Epithelial cell of umbilical artery (primary cell): ENCODE measurements at places on chromosomes 2 and 18. TPM values are rescaled to one million over a fixed set of nuclear protein-coding genes. Genes with fewer than 3 reads are reported as not detected.

CPLX4 gene
- not detected in 2 replicates for total RNA-seq

CYP27C1 gene
- not detected in 2 replicates for total RNA-seq

HOXD8 gene
- total RNA-seq: 6.2 and 7.8 TPM in 2 replicates

SNTG2 gene
- total RNA-seq: not detected in 2 replicates

ST6GAL2 gene
- total RNA-seq: not detected in 2 replicates

UGT1A8 gene
- total RNA-seq: not detected in 2 replicates

MAPRE3 gene
- 0.65 and 1.1 TPM in 2 replicates for total RNA-seq

RAB27B gene
- total RNA-seq: 0.32 and 0.46 TPM in 2 replicates

RBM43 gene
- 2.7 and 2.9 TPM in 2 replicates for total RNA-seq

LHCGR gene
- not detected in 2 replicates for total RNA-seq

CHRNG gene
- total RNA-seq: not detected in 2 replicates

ANKRD53 gene
- 0.15 and 0.32 TPM in 2 replicates for total RNA-seq

HPCAL1 gene
- total RNA-seq: 38.7 and 50.0 TPM in 2 replicates

ATP6V1C2 gene
- total RNA-seq: under 0.01 TPM in 1 of 2 replicates, not detected in the other

RAB6C gene
- total RNA-seq: not detected in 2 replicates

PSD4 gene
- under 0.01 and 0.30 TPM in 2 replicates for total RNA-seq

LTBP1 gene
- total RNA-seq: 22.9 and 80.9 TPM in 2 replicates

SLC38A11 gene
- total RNA-seq: not detected in 2 replicates

FN1 gene
- total RNA-seq: 1,607 and 1,656 TPM in 2 replicates

RIOK3 gene
- 54.6 and 59.9 TPM in 2 replicates for total RNA-seq

EHBP1 gene
- total RNA-seq: 25.3 and 32.5 TPM in 2 replicates

PLGLB1 gene
- total RNA-seq: 0.15 TPM in 1 of 2 replicates, not detected in the other

NPPC gene
- 0.32 TPM in 1 of 2 replicates, not detected in the other for total RNA-seq

ICOS gene
- not detected in 2 replicates for total RNA-seq

UBXN4 gene
- 64.6 and 67.9 TPM in 2 replicates for total RNA-seq

KIAA2012 gene
- not detected in 2 replicates for total RNA-seq

TTC31 gene
- total RNA-seq: 7.1 and 16.3 TPM in 2 replicates

MLPH gene
- total RNA-seq: 0.61 TPM in 1 of 2 replicates, not detected in the other

DUSP2 gene
- 0.61 and 0.65 TPM in 2 replicates for total RNA-seq

OTX1 gene
- under 0.01 TPM in 1 of 2 replicates, not detected in the other for total RNA-seq

SLC4A3 gene
- total RNA-seq: under 0.01 TPM in 1 of 2 replicates, not detected in the other

MOGAT1 gene
- total RNA-seq: not detected in 2 replicates

LYPD1 gene
- 2.9 and 19.5 TPM in 2 replicates for total RNA-seq

MAP2 gene
- 5.8 and 6.2 TPM in 2 replicates for total RNA-seq

STK25 gene
- total RNA-seq: 308 and 341 TPM in 2 replicates

GPR45 gene
- not detected in 2 replicates for total RNA-seq

PHLPP1 gene
- 2.9 and 4.4 TPM in 2 replicates for total RNA-seq

PSTPIP2 gene
- total RNA-seq: 7.4 and 7.8 TPM in 2 replicates

UPP2 gene
- not detected in 2 replicates for total RNA-seq
